NCI-H1417 treated with DMSO at 0.1 percent for 48 hours (cell line): ENCODE measurements at places on chromosomes 11 and 22.

- DNase-seq = no peak
Observed at GRCh38 chr11:67286621-67287333, 2.3 kb upstream of the ANKRD13D start.

GRCh38 chr22:49299821-49300231 is 527.8 kb downstream of the BRD1 start:
- DNase-seq = no peak

GRCh38 chr11:23022854-23023253 is 162.6 kb upstream of the CCDC179 start:
- DNase-seq = no peak

DNA sequence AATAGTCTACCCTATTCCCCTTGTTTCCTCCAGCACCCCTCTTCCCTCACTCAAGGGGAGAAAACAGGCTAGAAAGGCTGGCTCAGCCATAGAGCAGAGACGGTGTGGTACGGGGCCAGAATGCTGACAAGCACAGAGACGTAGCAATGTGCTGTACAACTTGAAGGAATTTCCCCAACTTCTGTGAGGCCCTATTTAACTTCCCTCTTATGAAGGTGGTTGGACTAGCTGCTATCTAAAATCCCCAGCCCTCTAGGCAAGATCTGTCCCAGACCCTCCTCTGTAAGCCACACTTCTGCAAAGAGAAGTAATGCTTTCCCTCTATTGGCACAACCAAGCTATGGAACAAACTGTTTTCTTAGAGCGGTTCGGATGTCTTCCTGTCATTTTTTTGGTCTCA is 37.8 kb downstream of the PLEKHA7 start:
- DNase-seq = no peak

GRCh38 chr11:106904826-106905225 is 113.5 kb downstream of the GUCY1A2 start:
- no peak for DNase-seq

- no peak for DNase-seq
Observed at GRCh38 chr22:48478529-48479265, 1349.0 kb downstream of the BRD1 start.

DNA sequence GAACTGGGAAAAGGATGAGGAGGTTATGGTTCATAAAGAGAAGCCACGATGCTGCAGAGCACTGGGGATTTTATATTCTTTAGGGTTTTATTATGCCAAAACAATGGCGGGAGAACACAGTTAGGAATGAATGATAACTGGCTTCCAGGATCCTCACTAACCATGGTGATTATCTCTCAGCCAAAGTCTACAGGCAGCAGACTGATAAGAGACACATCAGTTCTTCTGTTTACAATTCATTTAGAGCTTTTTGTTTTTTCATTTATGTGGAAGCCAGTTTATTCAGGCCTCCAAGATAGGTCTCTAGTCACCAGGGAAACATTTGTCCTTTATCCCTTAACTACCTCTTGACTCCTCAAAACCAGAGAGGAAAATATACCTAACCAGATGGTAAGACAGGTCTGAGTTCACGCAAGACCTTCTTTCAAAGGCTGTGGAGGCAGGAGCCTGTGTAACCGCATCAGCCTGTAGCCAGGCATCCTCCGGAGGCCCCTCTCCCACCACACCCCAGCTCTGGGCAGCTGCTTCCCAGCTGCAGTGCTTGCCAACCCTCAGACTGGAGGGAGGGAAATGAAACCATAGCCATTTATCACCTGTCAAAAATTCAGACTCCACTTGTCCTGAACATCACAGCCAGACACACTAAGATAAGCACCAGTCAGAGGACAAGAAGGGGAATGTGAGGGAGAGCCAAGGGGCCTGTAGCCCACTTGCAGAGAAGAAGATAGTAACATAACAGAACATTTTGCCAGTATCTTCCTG is 57.2 kb upstream of the FAM181B start:
- DNase-seq = no peak

DNA sequence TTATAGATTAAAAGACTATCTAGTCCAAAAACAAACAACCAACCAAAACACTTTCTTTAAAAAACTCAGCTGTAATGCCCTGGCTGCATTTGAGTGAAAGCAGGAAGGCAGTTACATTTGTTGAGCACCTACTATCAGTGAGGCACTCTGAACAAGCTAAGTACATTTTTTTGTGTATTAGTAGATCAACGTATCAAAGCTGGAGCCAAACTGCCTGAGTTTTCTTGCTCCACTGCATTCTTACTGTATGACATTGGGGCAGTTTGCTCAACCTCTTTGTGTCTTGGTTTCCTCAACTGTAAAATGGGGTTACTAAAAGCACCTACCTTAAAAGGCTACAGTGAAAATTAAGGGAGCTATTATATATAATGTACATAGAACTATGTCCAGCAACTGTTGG is 22.0 kb downstream of the COA4 start:
- no peak for DNase-seq

GRCh38 chr11:9821008-9821752 is 157.3 kb downstream of the SWAP70 start:
- DNase-seq = no peak

- DNase-seq = no peak
Observed at GRCh38 chr11:85665733-85666132, 804 bp upstream of the CREBZF start.

- no peak for DNase-seq
Observed at GRCh38 chr11:94732617-94733281, 35.4 kb upstream of the AMOTL1 start.

DNA sequence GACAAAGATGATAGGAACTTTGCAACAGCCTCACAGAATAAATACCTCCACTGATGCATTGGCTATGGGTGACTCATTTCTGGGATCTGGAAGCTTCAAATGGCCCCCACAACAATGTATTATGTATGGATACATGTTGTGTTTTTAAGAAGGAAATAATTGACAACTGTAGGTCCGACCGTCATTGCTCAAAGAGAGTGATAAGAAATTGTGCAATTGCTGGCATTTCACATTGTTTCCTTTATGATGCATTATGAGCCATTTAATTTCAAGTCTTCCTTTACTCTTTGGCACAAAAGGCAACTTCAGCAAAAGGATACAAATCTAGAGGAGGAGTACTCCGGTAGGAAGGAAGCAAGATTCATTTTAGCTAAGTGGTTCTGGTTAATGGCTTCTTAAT is 2.0 kb downstream of the ANO3 start:
- DNase-seq = no peak

DNA sequence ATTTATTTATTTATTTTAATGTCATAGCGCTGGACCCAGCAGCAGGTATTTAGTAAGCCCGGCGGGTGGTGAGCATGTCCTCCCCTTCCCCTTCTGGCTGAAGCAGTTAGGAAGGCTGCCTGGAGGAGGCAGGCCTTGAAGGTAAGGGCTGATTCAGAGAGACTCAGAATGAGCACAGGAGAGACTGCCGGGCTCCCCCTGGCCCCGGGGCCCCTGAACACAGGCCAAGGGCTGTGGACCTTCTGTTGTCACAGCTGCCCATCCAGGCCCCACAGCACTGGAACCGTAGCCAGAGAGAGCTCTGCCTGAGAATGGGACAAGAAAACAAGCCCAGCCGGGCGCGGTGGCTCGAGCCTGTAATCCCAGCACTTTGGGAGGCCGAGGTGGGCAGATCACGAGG is 52.8 kb downstream of the KCNJ4 start:
- no peak for DNase-seq

- no peak for DNase-seq
Observed at GRCh38 chr11:116927163-116927974, 89.9 kb upstream of the APOA1 start.

DNA sequence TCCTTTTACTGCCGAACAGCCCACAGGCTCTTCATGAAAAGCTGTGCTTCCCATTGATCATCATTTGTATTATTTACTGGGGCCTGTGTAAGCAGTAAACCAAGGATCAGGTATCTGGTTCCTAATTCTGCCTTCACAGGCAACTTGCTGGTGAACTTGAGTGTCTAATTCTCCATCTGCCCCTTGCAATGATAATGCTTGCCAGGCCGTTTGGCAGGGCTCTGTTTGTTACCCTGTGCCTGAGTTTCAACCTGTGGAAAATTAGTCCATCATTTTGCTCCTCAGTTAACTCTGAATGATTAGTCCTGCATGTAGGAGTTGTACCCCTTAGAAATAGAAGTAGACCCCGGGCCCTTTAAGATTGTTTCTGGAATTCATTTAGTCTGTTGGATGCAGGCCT is 298.4 kb upstream of the CADM1 start:
- DNase-seq = no peak

- DNase-seq = no peak
Observed at GRCh38 chr11:35248558-35249323, 109.8 kb downstream of the CD44 start.

DNA sequence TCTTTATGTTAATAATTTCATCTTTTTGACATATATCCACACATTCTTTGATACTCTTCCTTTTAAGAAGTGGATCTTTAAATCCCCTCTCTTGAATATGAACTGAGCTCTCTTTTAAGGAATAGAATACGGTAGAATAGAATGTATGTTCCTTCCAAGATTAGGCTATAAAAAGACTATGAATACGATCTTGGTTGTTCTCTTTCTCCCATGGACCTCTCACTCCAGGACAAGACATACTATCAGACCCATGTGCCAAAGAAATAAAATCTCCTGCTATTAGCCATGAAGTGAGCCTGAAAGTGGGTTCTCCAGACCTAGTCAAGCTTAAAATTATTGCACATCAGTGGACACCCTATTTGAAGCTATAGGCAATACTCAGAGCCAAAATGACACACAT is 392.2 kb upstream of the ANO3 start:
- no peak for DNase-seq

DNA sequence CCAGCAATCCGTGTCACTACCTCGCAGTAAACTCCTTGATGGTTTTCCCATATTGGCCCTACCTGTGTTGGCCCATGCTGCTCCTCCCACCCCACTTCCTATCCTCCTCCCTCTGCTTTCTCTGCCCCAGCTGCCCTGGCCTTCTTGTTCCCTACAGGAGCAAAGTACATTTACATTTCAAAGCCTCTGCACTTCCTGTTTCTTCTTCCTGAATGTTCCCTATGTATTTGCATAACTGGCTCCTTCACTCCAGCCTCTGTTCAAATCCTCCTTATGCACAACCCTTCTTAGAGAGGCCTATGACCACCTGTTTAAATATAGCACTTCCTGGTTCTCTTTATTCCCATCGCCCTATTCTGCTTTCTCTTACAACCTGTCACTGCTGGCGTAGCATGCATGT is 62.2 kb downstream of the PARVA start:
- DNase-seq = no peak

- DNase-seq = no peak
Observed at GRCh38 chr11:15127341-15127740, 12.6 kb downstream of the INSC start.

GRCh38 chr11:35261197-35261596 is 122.2 kb downstream of the CD44 start:
- DNase-seq = no peak

DNA sequence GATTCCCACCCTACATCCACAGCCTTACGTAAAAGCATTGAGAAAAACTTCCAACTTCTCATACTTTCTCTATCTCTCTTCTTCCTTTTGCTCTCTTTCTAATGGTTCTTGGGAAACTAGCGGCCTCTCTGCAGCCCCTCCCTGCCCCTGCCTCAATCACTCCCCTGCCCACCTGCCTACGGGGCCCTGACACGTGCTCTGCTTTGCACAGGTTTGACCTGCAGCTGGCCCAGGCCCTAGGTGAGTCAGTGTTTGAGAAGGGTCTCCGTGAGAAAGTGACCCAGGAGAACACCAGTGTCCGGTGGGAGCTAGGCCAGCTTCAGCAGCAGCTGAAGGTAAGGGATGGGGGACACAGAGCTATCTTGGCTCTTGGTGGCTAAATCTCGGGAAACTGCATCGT is 160.4 kb downstream of the MYO18B start:
- DNase-seq = no peak

DNA sequence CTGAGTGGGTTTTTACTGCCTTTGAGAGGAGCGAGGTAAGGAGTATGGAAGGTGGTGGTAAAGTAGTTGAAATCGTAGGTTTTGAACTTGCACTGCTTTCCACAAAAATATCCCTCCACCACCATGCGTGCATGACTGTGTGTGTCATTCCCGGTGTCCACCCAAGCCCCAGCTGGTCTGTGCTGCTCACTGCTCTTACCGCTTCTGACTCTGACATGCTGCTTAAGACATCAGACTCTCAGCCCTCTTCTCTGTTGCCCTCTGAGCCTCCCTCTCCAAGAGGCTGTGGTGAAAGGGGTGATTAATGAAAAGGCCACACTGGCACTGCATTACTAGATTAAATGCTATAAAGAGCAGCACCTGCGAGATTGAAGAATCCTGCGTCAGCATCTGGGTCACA is 128.7 kb downstream of the SPATA19 start:
- no peak for DNase-seq

DNA sequence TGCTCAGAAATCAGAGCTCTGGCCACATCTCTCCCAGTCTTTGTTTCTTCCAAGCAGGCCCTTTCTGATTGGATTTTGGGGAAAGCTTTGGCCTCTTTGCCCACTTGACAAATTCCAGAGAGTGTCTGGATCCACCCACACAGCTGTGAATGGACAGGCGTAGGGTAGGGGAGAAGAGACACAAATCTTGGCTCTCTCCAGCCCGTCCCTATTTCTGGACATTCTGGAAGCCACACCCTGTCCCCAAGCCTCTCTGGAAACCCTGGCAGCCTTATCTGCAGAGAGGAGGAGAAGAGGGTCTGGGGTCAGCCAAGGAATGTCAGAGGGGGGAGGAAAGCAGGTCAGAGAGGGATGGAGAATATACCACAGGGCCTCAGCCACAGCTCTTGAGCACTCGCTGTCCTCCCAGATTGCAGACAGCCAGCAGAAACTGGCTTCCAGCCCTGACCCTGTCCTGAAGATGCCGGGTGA is 59.5 kb upstream of the WNT11 start:
- DNase-seq = no peak

GRCh38 chr11:67368621-67369020 is 4.8 kb downstream of the CLCF1 start:
- no peak for DNase-seq
